ENCODE measurements at places on chromosomes 2 and 18.

DNA sequence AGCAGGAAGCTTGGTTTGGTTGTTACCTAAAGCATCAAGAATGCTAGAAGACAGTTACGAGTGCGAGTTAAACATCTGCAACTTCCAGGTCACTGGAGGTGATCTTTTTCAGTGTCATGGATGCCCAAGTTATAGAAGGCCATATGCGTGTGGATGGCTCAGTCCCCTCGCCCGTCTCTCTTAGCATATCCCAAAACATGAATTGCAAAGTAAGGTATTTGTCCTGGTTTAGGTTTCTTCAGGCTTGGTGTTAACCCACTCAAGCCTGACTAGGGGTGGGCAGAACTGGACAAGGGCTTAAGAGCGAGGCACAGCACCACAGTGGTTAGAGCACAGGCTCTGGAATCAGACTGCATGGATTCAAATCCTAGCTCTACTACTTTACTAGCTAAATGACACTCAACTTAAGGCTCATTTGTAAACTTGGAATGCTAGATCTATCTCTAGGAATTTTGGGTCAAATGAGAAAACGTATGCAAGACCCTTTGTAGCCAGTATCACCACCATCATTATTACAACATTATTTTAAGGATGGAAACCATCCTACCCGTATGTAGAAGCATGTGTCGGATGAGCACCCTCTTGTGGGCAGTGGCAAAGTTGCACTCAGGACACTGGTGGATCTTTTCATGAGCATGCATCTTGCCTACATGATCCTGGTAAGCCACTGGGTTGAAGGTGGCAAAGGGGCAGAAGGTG is 11.2 kb downstream of the ZNF142 start:
- no peak for DNase-seq

DNA sequence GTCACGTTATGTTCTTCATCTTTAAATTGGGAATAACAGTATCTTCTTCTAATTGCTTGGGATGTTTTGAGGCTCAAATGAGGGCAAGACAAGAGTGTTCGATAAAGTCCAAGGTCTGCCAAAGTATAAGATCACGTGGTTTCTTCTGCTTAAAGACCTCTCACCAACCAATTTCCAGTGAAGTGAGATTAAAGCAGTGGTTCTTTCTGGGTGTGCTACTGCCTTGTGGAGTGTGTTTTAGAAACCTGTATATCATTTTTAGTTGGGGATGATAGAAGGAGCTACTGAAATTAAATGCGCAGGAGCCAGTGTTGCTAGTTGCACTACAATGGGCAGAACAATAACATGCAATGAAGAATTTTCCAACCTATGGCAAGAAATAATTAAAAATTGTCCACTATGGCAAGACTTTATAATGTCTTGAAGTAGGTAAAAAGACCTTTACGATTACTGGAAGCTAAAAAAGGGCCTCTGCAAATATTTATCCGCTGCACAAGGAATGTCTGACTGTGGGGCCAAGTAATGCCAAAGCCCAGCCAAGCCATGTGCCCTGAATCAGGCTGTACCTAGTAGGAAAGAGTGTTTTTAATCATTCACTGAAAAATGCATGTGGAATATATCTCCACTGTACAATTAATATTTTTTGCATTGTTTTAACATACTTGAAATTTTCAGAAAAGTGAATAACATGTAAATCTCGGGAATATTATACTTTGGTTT is 244.5 kb upstream of the REG3G start:
- DNase-seq: no peak

DNA sequence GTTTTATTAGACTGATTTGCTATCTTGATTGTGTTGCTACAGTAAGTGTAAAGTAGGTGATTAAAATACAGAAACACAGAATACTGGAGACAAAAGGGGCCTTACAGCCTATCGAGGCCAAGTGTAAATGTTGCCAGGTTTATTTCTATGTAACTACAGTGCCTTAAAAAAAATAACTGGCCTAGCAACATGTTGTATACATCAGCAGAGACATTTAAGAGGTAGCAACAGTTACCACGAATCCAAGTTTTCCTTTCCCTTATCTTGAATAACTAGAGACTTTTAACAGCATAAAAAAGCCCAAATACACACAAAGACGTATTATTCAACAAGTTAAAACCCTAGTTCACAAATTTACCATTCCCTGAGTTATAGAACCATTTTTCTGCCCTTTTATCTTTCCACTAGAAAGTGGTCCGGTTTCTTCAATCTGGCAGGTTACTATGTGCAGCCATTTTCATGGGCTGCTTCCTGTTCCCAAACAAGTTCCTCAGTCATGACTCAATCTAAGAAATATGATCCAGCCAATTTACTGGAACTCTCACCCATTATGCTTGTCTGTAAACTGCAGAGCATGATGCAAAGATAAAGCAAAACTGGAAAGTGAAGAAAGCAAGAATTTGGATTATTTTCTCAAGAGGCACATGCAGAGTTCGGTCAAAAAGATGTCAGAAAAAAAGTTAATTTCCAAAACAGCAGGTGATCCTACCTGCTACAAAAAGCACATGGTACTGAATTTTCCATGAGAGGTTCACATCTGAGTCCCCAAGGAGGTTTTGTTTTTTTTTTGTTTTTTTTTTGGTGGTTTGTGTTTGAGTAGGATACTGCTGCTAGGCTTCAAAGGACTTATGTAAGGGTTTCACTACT is 22.2 kb downstream of the NFE2L2 start:
- DNase-seq: no peak

DNA sequence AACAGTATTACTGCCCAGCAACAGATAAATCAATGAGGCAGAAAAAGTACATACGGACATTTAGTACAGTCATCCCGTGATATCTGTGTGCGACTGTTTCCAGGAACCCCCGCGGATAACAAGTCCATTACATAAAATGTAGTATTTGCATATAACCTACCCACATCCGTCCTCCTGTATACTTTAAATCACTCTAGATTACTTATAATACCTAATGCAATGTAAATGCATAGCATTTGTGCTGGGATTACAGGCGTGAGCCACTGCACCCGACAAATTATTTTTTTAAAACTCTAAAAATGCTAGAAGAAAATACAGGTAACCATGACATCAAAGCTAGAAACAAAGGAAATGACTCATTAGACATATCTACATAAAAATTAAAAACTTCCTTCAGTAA is 91.6 kb downstream of the FAM161A start:
- no peak for DNase-seq

GRCh38 chr2:223613017-223613950 is 11.1 kb upstream of the SCG2 start:
- DNase-seq: no peak

DNA sequence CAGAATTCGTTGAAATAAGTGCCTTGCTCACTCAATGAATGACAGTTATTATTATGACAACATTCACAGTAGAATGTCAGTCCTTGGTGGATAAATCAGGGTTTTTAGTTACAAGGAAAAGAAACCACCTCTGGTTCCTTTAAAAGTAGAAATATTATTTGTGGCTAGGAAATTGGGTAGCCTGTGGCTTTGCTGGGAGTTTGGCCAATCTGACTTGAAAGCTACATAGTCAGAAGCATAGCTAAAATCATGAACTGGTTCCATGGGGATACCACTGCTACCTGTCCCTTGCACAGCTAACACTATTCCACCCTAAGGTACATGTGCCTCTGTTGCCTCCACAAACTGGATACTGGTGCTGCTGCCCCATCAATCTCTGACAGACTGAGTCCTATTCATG is 12.8 kb upstream of the SMCHD1 start:
- no peak for DNase-seq

DNA sequence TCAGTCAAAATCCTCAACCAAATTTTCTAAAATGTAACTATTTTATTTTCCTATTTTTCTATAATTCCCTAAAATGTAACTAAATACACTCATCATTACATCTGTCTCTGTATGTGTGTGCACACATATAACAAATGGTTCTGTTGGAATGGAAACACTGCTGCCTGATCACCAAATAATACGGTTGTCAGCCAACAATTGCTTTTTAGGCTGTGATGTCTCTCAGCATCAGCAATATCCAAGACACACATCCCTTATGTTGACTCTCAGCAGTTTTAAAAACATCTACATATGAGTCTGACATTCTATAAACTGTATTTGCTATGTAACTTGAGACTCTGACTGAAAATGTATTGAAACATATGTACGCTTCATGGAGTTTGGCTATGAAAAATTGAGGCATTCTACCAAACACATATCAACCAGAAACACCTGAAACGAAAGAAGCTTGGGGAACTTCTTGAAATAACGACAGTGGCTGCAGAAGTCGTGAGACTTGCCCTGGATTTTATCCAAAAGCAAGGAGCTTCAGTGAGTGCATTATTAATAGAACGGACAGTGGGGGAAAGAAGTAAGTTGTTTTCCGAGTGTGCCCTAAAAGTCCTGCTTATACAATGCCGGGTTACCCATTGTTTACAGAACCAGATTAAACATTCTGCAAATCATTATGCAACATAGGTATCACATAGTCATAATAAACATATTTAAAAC is 110.2 kb upstream of the ITGB6 start:
- DNase-seq: no peak

DNA sequence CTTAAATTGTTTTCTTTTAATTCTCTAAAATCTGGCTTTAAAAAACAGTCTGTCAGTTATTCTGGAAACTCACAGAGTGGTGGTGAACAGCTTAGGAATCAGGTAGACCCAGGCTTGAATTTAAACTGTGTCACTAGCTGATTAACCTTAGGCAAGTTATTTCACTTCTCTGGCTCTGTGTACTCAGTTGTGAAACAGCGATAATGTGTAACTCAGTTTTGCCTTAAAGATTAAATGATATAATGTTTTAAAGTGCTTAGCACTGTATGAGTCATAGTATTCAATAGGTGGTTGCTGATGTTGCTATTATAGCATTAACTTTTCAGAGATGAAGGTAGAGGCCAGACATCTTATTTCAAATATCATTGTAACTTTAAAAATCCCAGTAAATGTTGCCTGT is 40.7 kb downstream of the PKP4 start:
- no peak for DNase-seq

DNA sequence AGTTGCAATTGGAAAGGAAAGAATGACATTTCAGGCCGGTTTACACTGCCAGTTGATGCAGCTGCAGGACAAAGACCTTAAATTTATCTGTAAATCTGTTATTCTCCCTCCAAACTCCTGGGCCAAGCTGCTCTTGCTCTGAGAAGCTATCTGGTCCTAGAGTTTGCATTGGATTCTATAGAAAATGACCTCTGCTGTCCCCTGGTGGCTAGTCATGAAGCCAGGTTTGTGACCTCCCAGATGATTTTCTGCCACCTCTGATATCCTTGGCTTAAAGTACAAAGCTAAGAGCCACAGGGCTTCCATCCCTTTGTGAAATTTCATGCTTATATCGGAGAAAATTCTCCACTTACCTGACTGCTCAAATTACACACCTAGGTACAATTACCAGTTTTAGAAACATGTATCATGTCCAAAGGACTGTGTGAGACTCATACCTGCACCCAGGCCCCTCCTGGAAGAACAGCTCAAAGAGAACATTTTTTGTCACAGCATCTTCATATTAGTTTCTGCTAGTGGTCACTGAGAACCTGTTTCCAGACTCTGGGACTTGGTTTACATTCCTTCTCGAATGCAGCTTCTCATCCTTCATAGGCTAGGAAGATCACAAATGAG is 28.9 kb upstream of the IER3IP1 start:
- DNase-seq: no peak

- no peak for DNase-seq
Measured at GRCh38 chr2:156687715-156688114, 251.5 kb downstream of the GPD2 start.

DNA sequence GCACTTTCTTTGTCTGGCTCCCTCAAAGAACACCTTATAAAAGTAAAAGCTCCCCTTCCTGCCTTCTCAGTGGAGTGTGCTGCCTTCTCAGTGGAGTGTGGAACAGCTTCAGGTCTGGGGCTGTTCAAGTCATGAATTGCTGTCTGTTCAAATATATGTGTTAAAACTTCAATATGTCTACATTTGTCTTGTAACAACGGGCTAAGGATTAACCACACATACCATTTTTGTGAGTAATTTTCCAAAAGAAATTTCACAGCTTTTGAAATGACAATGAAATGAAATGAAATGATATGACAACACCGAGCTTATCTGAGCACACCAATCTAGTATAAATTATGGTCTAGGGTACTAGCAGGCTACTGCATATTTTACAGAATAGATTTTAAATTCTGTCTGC is 42.9 kb downstream of the CABYR start:
- DNase-seq: no peak

DNA sequence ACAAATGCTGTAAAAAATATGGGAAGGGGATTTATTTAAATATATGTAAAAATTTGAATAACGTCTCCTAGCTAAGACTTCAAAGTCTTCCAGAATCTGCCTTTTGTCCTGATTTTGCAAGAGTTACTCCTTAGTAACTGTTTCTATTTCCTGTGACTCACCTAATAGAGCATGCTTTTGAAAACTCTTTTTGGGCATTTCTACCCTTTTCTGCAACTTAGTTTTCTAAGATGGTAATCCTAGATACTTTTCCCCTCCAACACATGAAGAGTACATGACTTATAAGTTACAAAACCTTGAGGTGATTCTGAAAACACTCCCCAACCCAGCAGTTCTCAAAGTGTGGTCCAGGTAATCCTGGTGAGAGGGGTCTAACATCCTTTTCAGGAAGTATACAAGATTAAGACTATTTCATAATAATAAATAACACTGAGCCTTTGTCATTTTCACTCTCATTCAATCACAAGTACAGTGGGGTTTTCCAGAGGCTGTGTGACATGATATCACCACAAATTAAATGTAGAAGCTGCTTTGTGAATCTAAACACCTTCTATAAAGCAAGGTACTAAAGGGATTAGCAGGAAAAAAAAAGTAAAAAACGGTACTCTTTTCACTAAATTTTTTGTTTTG is 31.9 kb downstream of the PPP4R3B start:
- no peak for DNase-seq

GRCh38 chr18:10405014-10405493 is 49.4 kb upstream of the APCDD1 start:
- no peak for DNase-seq

DNA sequence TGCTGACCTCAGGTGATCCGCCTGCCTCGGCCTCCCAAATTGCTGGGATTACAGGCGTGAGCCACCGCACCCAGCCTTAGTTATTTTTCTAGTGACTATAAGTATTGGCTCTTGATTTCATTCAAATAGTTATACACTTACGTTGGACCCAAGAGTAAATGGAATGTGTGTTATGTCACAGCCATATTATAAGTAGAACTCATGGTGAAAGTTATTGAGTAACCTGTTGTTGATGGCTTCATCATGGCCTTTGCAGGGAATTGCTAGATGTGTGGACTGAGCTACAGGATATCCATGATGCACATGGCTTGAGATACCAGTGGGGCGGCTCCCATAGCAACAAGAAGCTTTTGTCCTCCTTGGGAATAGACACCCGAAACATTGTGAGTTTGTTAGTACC is 44.7 kb downstream of the AFTPH start:
- DNase-seq: no peak
